ENCODE measurements at places on chromosomes 11 and 22.

DNA sequence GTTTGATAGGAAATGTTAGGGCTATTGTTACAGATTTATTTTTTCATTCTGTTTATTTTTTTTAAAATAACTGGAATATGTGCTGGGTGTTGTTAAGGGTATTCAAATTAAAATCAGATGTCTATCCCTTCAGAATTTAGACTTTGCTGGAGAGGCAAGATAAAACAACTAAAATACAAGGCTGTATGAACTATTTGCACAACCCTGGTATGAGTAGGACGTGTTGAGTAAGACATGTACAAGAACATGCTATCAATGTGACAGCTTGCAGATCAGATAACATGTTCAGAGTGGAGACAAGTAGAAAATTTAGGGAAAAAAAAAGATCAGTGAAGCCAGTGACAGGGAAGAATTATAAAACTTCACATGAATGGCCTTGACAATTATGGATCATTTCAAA lies 853.5 kb downstream of the METTL15 start:
- no peaks in the 10 kb centered on the region for H3K4me1 ChIP-seq
- no peak overlapping the region for H3K4me3 ChIP-seq
- no peak for DNase-seq
- H3K27ac ChIP-seq: no peak overlapping the region
- H3K36me3 ChIP-seq: no peaks in the 10 kb centered on the region
- H3K27me3 ChIP-seq: no peaks in the 10 kb centered on the region

DNA sequence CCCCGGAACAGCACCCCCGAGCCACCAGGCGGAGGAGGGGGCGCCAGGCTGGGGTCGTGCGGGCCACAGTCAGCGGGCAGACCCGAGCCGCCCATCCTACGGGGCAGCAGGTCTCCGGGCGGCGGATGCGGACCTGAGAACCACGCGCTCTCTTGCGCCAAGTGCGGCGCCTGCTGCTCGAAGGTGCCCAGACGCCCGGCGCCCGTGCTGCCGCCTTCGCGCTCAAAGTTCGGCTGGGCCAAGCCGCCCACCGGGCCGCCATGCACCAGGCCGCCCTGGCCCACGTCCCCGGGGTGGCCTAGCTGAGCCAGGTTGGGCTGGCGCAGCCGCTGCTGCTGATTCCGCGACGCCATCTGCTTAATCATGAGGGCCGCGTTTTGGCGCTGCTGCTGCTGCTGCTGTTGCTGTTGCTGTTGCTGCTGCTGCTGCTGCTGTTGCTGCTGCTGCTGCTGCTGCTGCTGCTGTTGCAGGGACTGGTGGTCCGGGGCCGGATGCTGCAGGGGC lies 3.0 kb downstream of the MN1 start:
- peaks cover 50% of the 10 kb centered on the region for H3K4me1 ChIP-seq
- no peak overlapping the region for H3K27ac ChIP-seq
- H3K36me3 ChIP-seq: no peaks in the 10 kb centered on the region
- no peak for DNase-seq
- peaks cover 21% of the 10 kb centered on the region for H3K27me3 ChIP-seq

DNA sequence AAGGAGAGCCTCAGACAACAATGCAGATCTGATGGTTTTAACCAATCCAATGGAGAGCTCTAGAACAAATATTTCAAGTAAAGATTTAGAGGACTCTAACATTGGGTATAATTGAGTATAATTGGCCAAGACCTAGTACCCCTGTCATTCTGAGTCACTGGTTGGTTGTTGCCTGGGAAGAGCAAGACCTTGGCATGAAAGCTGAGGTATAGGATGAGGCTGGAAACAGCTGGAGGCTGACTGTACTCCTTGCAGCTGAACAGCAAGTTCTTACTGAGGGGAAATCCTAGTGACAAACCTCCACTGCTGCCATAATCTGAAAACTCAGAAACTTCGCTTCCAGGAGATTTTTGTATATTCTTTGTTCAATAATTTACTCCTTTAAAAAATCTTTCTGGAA lies 54.3 kb upstream of the MUC15 start:
- no peak for DNase-seq
- no peaks in the 10 kb centered on the region for H3K4me1 ChIP-seq
- H3K36me3 ChIP-seq: no peaks in the 10 kb centered on the region

DNA sequence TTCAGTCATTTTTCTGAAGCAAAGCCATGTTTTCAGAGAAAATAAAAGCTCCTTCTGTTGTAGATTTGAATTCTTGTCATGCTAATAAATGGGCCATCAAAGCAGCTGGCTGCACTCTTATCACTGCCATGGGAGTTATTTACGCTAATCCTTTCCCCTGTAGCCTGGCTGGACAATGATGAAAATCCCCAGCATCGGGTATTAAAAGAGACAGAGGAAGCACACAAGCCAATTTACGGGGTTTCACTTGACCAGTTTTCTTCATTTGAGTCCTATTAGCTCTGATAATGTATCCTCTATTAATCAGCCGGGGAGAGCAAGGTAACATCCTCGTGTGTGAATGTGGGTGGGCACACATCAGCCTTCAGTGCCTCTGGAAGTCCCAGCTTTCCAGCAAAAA lies 470.2 kb upstream of the API5 start:
- H3K27ac ChIP-seq: no peak overlapping the region
- H3K36me3 ChIP-seq: no peaks in the 10 kb centered on the region
- H3K4me3 ChIP-seq: no peak overlapping the region
- H3K27me3 ChIP-seq: no peaks in the 10 kb centered on the region

DNA sequence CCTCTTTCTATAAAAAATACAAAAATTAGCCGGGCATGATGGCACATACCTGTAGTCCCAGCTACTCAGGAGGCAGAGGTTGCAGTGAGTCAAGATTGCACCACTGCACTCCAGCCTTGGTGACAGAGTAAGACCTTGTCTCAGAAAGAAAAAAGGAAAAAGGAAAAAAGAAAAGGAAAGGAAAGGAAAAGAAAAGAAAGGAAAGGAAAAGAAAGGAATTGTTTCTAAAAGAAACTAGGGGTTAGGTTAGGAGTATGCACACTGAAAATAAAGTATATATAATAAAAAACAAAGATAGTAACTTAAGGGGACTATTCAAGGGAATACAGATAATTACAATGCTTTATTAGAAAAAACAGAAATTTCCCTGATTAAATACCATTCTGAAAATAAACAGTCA lies 50.9 kb downstream of the TTC28 start:
- no peak for DNase-seq
- H3K4me3 ChIP-seq: no peak overlapping the region
- no peaks in the 10 kb centered on the region for H3K27me3 ChIP-seq
- H3K36me3 ChIP-seq: no peaks in the 10 kb centered on the region
- H3K27ac ChIP-seq: no peak overlapping the region

GRCh38 chr11:69337211-69337721 lies 43.3 kb downstream of the MYEOV start:
- H3K4me1 ChIP-seq: peaks cover 8% of the 10 kb centered on the region
- no peaks in the 10 kb centered on the region for H3K36me3 ChIP-seq
- DNase-seq: no peak
- no peaks in the 10 kb centered on the region for H3K27me3 ChIP-seq
- peak overlapping the region; percentile 17 for H3K27ac ChIP-seq

GRCh38 chr22:40463017-40463631 lies 92.7 kb downstream of the SGSM3 start:
- peaks cover 20% of the 10 kb centered on the region for H3K36me3 ChIP-seq
- peak overlapping the region; percentile 28 for H3K4me3 ChIP-seq
- H3K4me1 ChIP-seq: peaks cover 4% of the 10 kb centered on the region
- no peaks in the 10 kb centered on the region for H3K27me3 ChIP-seq

- H3K4me1 ChIP-seq: no peaks in the 10 kb centered on the region
- no peak overlapping the region for H3K27ac ChIP-seq
- no peak for DNase-seq
Measured at GRCh38 chr11:42651621-42652020, 660.2 kb upstream of the API5 start.

DNA sequence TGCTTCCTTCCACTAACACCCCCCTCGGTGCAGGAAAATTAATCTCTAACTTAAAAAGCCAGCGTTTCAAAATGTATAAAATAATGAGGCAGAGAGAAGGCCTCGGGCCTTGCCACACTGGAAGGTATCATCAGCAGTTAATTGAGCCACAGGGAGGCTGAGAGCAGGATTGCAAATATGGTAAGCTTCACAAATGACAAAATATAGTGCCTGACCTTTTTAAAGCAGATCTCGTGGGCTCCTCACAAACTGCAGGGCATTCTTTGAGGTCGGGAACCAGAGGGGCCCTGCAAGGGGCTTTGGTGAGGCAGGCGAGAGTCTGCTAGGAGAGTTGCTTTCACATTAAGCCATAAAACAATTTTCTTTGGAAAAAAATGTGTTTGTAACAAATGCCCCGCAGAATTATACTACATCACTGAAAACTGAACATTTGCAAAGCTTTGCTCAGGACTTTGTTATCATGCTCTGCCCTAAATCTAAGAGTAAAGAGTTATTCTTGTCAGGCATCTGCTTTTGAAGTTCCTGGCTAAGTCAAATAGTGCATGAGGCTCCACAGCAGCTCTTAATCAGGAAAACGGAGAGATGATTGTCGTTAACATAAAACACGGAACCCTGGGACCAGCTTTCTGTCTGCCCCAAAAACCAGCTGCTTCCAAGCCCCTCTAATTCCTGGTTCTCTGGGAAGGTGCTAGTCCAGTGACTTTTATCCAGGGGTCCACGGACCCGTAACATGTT lies 61.4 kb upstream of the SYT13 start:
- H3K4me3 ChIP-seq: no peak overlapping the region
- H3K27ac ChIP-seq: no peak overlapping the region
- no peak for DNase-seq
- H3K4me1 ChIP-seq: no peaks in the 10 kb centered on the region
- peaks cover 25% of the 10 kb centered on the region for H3K27me3 ChIP-seq
- no peaks in the 10 kb centered on the region for H3K36me3 ChIP-seq

- no peak for DNase-seq
- H3K4me3 ChIP-seq: no peak overlapping the region
- H3K36me3 ChIP-seq: no peaks in the 10 kb centered on the region
- peaks cover 7% of the 10 kb centered on the region for H3K27me3 ChIP-seq
- peaks cover 10% of the 10 kb centered on the region for H3K4me1 ChIP-seq
Measured at GRCh38 chr11:2221591-2221990, 48.8 kb downstream of the ASCL2 start.

GRCh38 chr22:46373921-46374662 lies 38.6 kb downstream of the TRMU start:
- H3K4me3 ChIP-seq: no peak overlapping the region
- H3K27me3 ChIP-seq: peaks cover 3% of the 10 kb centered on the region
- peaks cover 15% of the 10 kb centered on the region for H3K36me3 ChIP-seq
- no peak for DNase-seq
- H3K27ac ChIP-seq: no peak overlapping the region

DNA sequence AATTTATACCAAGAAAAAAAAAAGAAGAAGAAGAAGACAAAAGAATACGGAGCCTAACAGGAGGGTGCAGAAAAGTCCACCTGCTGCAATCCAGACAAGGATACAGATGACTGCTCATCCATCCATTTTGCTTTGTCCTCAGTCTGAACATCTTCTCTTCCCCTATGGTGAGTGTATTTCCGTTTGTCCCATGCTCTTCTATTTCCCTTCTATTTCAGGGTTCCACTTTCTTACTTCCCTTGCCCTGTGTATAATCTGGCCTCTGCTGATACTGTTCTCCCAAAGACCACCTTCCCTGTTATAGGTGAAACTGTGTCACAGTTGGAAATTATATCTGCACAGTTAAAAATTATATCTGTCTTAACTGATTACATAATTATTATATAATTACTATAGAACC lies 48.7 kb upstream of the USP47 start:
- no peaks in the 10 kb centered on the region for H3K36me3 ChIP-seq
- no peaks in the 10 kb centered on the region for H3K27me3 ChIP-seq
- no peak for DNase-seq
- H3K4me1 ChIP-seq: no peaks in the 10 kb centered on the region
- no peak overlapping the region for H3K27ac ChIP-seq

DNA sequence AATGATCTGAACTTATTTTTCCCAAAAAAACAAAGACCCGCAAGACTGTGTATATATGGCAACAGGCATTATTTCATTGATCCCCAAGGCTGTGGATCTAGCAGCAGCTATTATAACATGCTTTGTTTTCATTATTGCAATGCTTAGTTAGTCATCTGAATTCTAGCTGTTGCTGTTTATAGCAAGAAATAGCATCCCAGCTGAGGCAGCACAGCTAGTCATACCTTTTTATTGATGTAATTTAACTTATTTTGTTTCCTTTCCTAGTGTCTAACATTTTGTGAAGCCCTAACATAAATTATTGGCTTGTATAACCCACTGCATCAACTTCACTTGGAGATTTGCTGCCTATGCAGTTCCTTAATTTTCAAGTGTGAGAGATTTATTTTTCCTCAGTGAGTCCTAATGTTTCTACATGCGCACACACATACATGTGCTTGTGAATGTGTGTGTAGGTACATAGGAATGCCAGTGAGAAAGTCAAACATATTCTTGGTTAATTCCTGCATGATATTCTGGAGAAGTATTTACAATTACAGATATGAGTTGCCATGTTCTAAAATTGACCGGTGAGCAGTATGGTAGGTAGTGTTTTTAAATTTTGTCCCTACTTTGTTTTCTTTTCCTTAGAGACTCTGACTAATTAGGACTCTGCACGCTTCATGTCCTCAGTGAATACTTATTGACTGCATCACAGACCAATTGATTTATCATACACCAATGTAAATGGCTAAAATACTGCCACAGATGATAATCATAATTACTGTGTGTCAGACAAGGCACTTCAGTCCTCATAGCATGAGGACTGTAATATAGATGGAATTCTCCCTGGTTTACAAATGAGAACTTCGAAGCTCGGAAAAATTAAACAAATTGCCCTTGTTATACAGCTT lies 119.3 kb downstream of the WNT11 start:
- H3K27ac ChIP-seq: no peak overlapping the region
- H3K4me1 ChIP-seq: peaks cover 2% of the 10 kb centered on the region
- no peak for DNase-seq
- H3K36me3 ChIP-seq: no peaks in the 10 kb centered on the region
- no peak overlapping the region for H3K4me3 ChIP-seq
- H3K27me3 ChIP-seq: no peaks in the 10 kb centered on the region

Measured in suprapubic skin (tissue), 4 donors.